ENCODE measurements at places on chromosomes 12 and 14.

DNA sequence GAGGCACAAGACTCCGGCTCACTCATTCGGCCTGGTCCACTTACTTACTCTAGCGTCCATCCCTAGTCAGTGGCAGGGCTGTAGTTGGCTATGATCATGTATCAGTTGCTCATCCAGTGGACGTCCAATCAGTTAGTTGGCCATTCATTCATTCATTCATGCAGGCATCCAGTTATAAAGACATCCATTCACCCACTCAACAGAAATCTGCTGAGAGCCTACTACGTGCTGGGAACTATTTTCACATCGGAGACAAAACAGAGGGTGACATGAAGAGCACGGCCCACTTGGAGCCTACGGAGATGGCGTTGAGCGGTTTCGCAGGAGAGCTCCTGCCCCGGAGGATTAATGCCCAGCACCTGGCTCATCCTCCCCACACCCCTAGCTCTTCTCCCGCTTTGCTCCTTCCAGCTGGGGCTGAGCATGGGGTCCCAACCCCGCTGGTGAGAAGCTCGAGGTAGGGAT is 49.7 kb downstream of the SNAPC1 start:
- H3K27me3 ChIP-seq = peaks cover 59% of the 10 kb centered on the region
- H3K36me3 ChIP-seq = no peaks in the 10 kb centered on the region
- no peak overlapping the region for H3K27ac ChIP-seq
- peaks cover 6% of the 10 kb centered on the region for H3K4me1 ChIP-seq

GRCh38 chr12:101698800-101699347 is 1.4 kb downstream of the CHPT1 start:
- peaks cover 4% of the 10 kb centered on the region for H3K36me3 ChIP-seq
- H3K27ac ChIP-seq = peak overlapping the region; percentile 99
- DNase-seq = no peak
- H3K4me1 ChIP-seq = peaks cover 81% of the 10 kb centered on the region

DNA sequence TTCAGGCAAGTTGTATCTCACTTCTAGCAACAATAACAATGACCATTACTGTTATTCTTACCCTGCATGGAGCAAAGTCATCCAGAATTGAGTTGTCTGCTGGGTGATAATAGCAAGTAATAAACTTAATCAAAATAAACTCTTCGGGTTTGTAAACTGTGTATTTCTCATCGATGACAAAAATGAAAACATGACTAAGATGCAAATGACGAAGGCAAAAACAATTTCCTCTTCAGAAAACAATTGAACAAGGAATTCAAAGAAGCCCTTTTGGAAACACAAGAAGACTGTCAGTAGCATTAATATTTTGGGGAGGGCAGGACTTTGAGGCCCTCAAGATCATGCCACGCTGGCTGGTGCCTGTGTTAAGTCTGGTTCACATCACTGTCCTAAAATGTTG is 232.0 kb downstream of the BTG1 start:
- H3K27me3 ChIP-seq = no peaks in the 10 kb centered on the region
- no peak overlapping the region for H3K4me3 ChIP-seq
- H3K4me1 ChIP-seq = no peaks in the 10 kb centered on the region
- H3K36me3 ChIP-seq = no peaks in the 10 kb centered on the region
- DNase-seq = no peak

DNA sequence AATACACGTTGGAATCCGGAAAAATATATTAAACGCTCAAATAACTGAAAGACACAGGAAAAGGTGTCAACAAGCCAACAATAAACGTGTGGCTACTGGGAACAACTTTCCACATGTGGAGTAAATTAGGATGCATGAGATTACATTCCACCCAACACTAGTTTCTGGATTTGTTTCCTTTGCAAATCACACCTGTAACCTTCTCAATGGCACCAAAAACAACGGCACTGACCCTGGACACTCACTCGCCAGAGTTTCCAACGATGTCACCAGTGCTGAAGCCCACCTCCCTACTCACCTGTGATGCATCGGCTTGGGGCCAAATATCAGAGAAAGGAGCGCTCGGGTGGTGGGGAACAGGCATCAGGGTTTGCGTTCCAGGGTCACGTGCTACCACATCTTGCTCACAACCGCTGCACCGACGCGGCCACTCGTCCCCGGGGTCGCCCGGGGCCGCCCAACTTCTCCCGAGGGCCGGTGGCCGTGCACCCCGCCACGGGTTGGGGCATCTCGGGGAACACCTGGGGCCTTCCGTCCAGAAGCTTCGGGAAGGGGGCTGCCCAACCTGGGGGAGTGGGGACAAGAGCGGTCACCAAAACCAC is 629 bp downstream of the PRDM4 start:
- peak overlapping the region; percentile 96 for H3K4me3 ChIP-seq
- no peak for DNase-seq

DNA sequence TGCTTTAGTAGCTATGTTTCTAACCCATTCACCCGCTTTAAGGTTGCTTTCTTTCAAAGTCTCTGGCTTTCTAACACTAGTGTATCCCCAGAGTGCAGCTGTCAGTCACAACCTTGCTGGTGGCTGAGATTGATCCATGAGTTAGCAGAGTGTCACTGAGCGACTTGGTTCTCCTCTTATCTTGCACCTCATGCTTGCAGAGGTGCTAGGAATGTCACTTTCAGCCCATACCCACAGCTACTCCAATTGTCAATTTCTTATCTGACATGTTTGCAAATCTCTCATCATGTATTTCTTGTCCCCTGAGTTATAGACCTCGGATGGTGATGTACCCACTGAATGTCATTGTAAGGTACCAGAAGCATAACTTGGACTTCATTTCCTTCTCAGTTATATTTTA is 1110.2 kb downstream of the GALC start:
- H3K4me1 ChIP-seq = no peaks in the 10 kb centered on the region
- no peaks in the 10 kb centered on the region for H3K27me3 ChIP-seq
- H3K27ac ChIP-seq = no peak overlapping the region
- no peaks in the 10 kb centered on the region for H3K36me3 ChIP-seq

GRCh38 chr12:19474147-19474546 is 34.9 kb downstream of the AEBP2 start:
- no peak for DNase-seq
- H3K27ac ChIP-seq = no peak overlapping the region
- no peak overlapping the region for H3K4me3 ChIP-seq
- H3K27me3 ChIP-seq = no peaks in the 10 kb centered on the region

DNA sequence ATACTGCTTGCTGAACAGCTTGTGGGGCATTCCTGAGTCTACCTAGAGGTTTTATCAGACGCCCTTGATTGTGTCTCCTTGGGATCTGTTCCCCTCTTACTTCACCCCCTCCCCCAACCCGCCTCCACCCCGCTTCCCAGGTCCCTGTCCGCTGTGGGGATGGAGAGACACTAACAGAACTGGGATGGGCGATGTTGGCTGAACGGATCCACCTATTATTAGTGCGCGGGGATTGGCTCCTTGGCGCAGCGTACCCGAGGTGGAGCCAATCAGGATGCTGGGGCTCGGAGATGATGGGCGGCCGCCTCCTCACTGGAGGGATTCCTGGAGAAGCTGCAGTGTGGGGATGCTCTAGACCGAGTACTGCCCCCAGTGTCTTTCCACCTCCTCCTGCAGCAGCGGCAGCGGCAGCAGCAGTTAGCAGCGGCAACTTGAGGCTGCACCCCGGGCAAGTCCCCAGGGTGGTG is at the start of gene SYT1:
Gene SYT1 (plus strand): TSS at position 372 of the 467 bp plus-strand sequence.
- DNase-seq = peak; percentile 14
- H3K4me3 ChIP-seq = peak within 1 kb of the TSS; percentile 59
- H3K27ac ChIP-seq = no peak within 1 kb of the TSS
- no peaks in the 10 kb centered on the region for H3K36me3 ChIP-seq
- H3K27me3 ChIP-seq = peaks cover 66% of the 10 kb centered on the region

- H3K36me3 ChIP-seq = no peaks in the 10 kb centered on the region
- H3K27ac ChIP-seq = no peak overlapping the region
- H3K4me3 ChIP-seq = no peak overlapping the region
- no peak for DNase-seq
- H3K27me3 ChIP-seq = peaks cover 68% of the 10 kb centered on the region
- H3K4me1 ChIP-seq = no peaks in the 10 kb centered on the region
These were observed 25.5 kb upstream of the DIO3 start for GRCh38 chr14:101535701-101536207.

DNA sequence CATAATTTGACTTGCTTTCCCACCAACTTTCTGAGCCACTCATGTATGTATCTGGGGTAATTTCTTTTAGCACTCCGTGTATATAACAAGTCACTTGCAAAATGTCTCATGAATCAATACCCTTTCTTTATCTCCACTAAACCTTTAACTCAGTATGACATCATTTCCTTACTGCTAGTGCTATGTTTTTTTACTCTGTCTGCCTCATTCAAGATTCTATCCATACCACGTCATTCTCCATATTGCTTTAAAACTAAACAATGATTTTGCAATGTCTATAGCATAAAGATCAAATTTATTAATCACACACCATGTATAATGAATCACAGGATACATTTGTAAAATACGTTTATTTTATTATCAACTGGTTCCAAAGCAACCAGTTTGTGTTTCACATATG is 178.2 kb downstream of the PIK3C2G start:
- DNase-seq = no peak
- H3K36me3 ChIP-seq = no peaks in the 10 kb centered on the region
- no peaks in the 10 kb centered on the region for H3K4me1 ChIP-seq
- H3K27ac ChIP-seq = no peak overlapping the region
- no peak overlapping the region for H3K4me3 ChIP-seq

DNA sequence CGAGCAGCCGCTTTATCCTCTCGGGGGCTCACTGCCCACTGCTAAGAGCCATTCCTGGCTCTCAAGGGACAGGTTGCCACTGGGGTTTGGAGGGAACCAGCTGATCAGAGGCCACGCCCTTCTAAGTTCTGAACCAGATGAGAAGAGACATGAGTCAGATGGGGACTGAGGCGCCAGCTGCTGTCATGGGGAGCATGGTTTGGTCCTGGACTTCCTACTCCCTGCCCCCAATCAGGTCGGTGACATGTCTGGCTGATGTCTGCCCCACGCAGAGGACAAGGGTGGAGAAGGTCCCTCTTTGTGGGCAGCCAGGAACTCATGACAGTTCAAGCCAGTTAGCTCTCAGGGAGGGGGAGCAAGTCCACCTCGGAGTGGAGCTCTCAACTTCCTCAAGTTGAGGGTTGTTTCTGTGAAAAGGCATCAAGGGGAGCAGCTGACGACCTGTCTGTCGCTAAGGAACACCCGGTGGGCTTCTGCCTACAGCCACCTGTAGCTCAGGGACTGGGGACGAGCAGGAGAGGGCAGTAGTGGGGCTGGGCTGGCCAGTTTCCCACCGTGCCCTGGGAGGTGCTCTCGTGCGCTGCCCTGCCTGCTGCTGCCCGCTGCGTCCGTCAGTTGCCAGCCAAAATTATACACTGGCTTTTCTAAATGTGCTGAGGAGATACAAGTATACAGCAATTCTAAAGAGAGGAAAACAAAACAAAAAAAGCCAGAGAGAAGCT is 20.5 kb downstream of the PSMC1 start:
- H3K27ac ChIP-seq = peak overlapping the region; percentile 27
- peaks cover 74% of the 10 kb centered on the region for H3K36me3 ChIP-seq
- peaks cover 37% of the 10 kb centered on the region for H3K4me1 ChIP-seq
- H3K4me3 ChIP-seq = no peak overlapping the region

DNA sequence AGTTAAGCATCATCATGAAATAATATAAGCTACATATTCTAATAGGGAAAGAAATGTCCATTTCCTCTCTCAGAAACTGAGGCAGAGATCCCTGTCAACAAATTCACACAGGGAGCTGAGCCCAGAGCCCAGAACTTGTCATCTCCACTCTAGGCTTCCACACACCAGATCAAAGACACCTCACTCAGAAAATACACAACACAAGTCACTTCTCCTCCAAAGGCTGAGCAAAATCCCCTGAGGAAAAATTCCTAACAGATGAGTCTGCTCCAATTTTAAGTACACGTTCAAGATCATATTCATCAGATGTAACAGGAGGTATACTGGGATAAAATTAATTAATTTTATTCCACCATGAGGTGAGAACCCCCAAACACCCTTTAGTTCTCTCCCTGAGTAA is 227.3 kb downstream of the DPF3 start:
- peaks cover 17% of the 10 kb centered on the region for H3K36me3 ChIP-seq
- no peak overlapping the region for H3K4me3 ChIP-seq
- no peaks in the 10 kb centered on the region for H3K27me3 ChIP-seq
- H3K4me1 ChIP-seq = peaks cover 19% of the 10 kb centered on the region
- no peak for DNase-seq
- no peak overlapping the region for H3K27ac ChIP-seq

GRCh38 chr12:47122602-47123001 is 42.8 kb upstream of the AMIGO2 start:
- no peaks in the 10 kb centered on the region for H3K27me3 ChIP-seq
- H3K4me3 ChIP-seq = no peak overlapping the region

- no peaks in the 10 kb centered on the region for H3K27me3 ChIP-seq
- H3K4me1 ChIP-seq = no peaks in the 10 kb centered on the region
- no peak overlapping the region for H3K27ac ChIP-seq
- no peaks in the 10 kb centered on the region for H3K36me3 ChIP-seq
- H3K4me3 ChIP-seq = no peak overlapping the region
- no peak for DNase-seq
These were observed 256.9 kb downstream of the SYT1 start for GRCh38 chr12:79121486-79121885.

- DNase-seq = no peak
- no peak overlapping the region for H3K27ac ChIP-seq
- H3K27me3 ChIP-seq = no peaks in the 10 kb centered on the region
- H3K4me1 ChIP-seq = peaks cover 13% of the 10 kb centered on the region
- no peaks in the 10 kb centered on the region for H3K36me3 ChIP-seq
These were observed 138.7 kb upstream of the PLEKHA5 start for GRCh38 chr12:18990856-18991255.

- DNase-seq = no peak
- no peak overlapping the region for H3K4me3 ChIP-seq
- no peaks in the 10 kb centered on the region for H3K27me3 ChIP-seq
- peaks cover 27% of the 10 kb centered on the region for H3K4me1 ChIP-seq
These were observed 4.6 kb upstream of the SAMD4A start for GRCh38 chr14:54562334-54562733.

Data from left ventricle myocardium inferior (tissue), 1 donor.